Left renal cortex interstitium (tissue), 4 donors: ENCODE measurements at places on chromosomes 1 and 21. TPM values are rescaled to one million over a fixed set of nuclear protein-coding genes. Genes with fewer than 3 reads are reported as not detected.

GRCh38 chr1:50174101-50174500, 65.4 kb downstream of the ELAVL4 start:
- no peak for DNase-seq

GRCh38 chr1:186374303-186375151, 526 bp downstream of the TPR start:
- no peak for DNase-seq

DNA sequence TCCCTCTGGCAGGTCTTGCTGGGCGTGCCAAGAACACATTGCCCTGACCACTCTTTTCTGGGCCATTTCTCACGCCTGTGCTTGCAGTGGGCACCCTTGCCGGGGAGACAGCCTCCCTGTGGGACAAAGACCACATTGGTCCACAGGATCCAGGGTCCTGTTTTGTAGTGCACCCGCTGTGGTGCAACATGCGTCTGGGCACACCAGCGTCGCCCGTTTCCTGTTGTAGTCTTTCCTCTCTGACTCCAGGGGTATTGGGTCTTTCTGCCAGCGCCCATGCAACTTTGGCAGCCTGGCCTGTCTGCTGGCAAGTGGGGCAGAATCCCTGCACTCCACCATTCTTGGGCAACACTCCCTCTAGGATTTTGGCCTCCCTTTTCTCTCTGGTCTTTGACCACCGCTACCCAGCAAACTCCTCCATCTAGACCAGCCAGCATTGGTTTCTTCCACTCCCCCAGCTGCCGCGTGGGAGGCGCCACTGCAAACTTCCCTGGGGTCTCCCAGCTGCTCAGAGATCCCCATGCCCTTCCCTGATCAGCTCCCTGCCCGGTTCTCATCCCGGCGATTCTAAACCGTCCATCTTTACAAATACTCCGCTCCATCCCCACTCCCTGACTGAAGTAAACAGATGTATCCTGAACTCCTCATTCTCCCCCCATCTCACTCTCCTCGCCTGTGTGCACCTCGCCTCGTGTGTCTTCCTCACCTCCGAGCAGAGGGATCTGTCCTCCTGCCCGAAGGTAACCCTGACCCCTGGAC, 1.2 kb upstream of the TPRG1L start:
- DNase-seq: no peak

GRCh38 chr1:161198194-161198896, 509 bp downstream of the ADAMTS4 start:
- no peak for DNase-seq

- no peak for DNase-seq
Observed at GRCh38 chr1:26784023-26784871, 3.5 kb upstream of the PIGV start.

DNA sequence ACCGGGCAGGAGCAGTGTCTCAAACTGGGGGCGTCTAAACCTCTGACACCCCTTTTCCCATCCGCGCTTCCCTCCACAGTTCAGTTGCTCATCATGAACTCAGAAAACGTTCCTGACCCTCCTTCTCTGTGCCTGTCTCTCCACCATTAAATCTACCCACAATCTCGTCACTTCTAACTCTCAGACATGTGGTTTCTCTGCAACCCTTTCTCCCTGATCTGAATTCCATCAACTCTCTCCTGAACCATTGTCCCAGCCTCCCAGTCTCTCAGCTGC, 3.8 kb downstream of the TTC34 start:
- DNase-seq: no peak

- DNase-seq: no peak
Observed at GRCh38 chr1:198330982-198331615, 174.3 kb downstream of the NEK7 start.

DNA sequence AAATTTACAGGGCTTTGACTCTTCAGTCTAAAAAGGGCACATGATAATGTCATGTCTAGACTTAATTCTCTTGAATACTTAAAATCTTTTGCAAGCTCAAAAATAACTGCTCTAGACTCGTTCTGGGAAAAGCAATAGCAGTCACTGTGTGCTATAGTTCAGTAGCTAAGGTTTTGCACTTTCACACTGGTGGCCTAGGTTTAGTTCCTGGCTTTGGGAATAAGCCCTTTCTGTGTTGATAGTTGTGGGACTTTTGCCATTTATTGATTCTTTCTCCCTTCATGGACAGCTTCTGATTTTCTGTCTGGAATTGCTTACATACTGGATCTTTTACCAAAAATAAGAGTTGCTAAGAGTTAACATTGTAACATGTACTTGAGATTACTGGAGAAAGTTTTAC, 151.2 kb downstream of the TRIM33 start:
- DNase-seq: no peak

GRCh38 chr1:202938287-202938925, 11.4 kb upstream of the KLHL12 start:
- DNase-seq: no peak

GRCh38 chr1:94805912-94806311, 14.2 kb upstream of the SLC44A3 start:
- no peak for DNase-seq

Gene IVL
- 0.08 TPM for polyA plus RNA-seq

Gene C1orf87
- 0.22 TPM for polyA plus RNA-seq

DNA sequence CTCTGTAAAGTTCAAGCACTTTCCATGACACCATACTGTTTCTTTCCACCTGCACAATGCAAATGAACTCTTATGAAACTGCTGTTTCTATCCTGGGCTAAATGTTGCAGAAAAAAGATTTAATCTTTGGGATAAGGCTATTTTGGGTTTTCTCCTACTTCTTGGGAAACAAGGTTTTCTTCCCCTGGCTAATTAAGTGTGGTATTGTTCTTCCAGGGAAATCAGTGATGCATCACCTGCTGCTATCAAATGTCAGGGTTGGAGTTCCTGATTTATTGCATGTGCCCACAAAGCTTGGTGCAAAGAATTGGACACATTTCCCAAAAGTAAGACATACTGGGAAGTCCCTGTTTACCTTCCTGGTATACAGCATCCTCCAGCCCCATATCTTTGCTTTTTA, 6.0 kb upstream of the RGS4 start:
- DNase-seq: no peak

DNA sequence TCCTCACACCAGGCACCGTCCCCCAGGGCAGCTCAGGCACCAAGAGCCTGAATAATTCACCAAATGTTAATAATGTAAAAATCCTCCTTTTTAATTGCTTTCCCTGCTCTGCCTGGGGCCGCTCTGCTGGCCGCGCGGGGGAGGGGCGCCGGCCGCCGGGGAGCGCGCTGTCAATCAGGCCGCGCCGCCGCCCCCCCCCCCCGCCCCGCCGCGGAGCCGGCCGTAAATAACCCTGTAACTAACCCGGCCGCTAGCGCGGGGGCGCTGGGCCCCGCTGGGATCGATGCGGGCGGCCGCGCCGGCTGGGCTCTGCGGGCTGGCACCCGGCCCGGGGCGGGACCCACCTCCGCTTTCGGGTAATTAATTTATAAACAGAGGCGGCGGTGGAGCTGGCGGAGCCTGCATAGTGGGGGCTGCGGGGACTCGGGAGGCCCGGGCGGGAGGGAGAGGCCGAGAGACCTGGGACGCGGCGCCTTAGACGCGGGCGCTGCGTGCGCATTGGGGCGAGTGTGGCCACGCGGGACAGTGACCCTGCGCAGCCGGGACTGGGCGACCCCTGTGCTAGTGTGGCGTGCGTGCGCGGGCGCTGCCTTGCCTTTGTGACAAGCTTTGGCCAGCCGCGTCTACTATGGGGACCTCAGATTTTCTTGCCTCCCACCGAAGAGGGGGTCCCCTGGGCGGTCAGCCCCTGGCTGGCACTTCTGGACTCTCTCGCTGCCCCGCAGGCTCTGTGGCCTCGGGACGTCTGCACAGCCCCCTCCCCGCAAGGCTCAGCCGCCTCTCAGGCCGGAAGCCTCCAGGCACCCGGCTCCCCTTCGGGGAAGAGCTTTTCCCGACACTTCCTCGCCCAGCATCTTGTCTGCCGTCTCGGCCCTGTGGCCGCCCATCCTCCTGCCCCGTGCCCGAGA, 16.6 kb downstream of the SAMD11 start:
- peak; percentile 81 for DNase-seq

Gene PLA2G2C
- polyA plus RNA-seq: not detected

DNA sequence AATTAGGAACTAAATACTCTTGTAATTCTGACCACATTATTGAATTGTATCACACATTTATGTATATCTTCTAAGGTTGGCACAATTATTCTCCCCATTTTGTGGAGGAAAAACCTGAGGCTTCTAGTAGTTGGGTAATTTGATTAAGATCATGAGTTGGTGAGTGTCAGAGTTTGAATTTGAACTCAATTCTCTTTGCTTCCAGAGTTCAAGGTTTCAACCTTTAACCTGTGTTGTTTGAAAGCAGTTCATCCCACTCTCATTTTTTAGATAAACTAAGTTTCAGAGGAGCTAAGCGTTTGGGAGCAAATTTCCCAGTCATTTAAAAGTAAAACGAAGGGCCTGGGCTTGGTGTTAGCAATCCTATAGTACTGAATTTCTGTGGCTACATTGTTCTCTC, 293.4 kb downstream of the ADGRL2 start:
- no peak for DNase-seq

GRCh38 chr1:161706113-161706481, 932 bp upstream of the FCRLA start:
- DNase-seq: no peak

Gene NBPF4
- not detected for polyA plus RNA-seq

Gene IBA57
- polyA plus RNA-seq: 5.8 TPM
